ENCODE measurements at places on chromosomes 13 and 19.
A peak's percentile ranks its signal among the peaks of the same experiment; 100 is the strongest.

- DNase-seq: no peak
These were observed 21.7 kb downstream of the PAF1 start for GRCh38 chr19:39369200-39369599.

DNA sequence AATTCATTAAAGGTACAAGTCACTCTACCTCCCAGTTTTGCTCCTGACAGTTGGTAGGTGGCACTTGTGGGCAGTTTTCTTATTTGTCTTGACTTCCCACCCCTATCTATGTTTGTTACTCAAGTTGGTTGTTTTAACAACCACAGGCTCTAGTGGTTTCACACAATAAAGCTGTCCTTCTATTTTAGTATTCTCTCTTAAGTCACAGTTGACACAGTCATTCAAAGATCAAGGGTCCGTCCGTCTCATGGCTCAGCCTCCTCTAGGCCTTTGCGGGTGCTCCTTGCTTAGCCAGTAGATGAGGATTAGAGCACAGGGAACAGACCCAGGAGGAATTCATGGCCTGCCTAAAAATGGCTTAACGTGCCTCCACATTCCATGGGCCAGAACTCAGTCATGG is 573.7 kb downstream of the IRS2 start:
- DNase-seq: no peak

DNA sequence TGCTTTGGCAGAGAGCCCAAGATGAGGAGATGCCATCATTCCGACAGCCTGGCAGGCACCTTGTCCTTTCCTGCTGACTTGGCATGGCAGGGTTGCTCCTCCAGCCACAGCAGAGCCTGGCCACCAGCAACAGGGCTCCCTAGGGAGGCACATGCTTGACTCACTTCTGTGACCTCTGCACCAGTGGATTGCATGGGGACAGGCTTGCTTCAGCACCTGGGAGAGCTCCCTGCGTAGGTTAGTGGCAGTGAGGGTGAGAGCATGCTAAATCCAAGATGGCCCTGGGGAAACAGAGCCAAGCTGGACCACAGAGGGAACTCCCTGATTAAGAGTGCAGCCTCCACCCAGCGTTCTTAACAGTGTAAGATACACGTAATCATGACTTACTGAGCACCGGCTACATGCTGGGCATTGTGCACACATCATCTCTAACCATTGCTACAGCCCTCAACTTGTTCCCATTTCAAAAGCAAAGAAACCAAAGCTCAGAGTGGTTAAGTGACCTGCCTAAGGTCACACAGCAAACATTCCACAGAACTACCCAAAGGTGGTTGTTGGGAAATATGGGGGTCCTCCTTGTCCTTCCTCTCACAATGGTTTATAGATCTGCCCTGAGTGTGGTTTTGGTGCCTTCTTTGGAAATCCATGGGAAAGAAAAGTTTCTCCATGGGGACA is 116.6 kb upstream of the UQCRFS1 start:
- no peak for DNase-seq

GRCh38 chr13:51584731-51585672 is 740 bp downstream of the WDFY2 start:
- DNase-seq: peak; percentile 49

DNA sequence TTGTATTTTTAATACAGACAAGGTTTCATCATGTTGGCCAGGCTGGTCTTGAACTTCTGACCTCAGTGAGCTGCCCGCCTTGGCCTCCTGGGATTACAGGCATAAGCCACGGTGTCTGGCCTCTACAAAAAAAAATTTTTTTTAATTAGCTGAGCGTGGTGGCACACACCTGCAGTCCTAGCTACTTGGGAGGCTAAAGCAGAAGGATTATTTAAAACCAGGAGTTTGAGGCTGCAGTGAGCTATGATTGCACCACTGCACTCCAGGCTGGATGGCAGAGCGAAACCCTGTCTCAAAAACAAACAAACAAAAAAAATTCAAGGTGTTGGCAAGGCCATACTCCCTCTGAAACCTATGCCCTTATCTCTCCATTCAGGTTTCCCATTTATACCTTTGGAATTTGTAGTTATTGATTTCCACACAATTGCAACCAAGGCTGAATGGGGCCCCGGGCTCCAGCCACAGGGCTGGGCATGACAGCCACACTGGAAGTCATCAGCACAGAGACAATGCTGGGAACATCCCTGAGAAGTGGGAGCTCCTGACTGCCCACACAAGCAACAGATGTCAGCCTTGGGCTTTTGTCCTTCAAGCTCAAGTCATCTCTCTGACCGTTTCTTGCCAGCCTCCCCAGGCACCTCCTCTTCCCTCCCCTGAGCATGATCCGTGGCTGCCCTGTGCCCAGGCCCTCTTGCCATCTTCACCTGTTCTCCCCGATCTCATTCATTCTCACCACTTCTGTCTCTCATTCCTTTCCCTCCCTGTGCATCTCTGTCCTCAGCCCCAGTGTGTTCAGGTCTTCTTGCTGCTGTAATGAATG is 27.2 kb upstream of the CALM3 start:
- DNase-seq: no peak

DNA sequence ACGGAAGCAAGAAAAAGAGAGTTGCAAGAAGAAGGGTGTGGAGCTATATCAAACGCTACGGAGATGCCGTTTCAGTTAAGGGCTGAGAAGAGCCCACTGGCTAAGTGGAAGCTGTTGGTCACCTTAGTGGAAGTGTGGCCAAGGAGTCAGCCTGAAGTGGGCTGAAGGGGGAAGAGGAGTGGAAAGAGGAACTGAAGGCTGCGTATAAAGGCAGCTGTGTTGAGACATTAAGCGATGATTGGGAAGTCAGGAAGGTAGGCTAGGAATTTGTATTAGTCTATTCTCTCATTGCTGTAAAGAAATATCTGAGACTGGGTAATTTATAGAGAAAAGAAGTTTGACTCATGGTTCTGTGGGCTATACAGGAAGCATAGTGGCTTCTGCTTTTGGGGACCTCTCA is 14.1 kb upstream of the FRY start:
- no peak for DNase-seq

- no peak for DNase-seq
These were observed 27.6 kb downstream of the SKA3 start for GRCh38 chr13:21148557-21149258.

GRCh38 chr13:37766502-37766901 is 103.1 kb downstream of the TRPC4 start:
- DNase-seq: no peak

DNA sequence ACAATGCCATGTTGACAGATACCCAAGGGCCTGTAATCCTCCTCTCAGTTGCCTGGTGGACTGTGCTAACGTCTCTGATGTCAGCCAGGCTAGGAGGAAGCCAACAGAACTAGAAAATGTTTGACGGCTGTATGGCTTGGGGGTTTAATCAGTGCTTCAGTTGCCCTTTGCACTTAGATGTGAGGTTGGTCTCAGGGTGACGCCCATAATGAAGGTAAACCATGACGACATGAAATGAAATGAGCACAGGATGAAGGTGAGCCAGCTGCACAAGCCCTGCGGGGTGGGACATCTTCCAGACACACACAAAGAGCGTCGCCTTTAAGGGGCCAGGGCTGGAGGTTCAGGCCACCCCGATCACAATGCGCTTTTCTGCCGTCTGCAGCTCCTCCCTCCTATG is 127.2 kb downstream of the CRYL1 start:
- no peak for DNase-seq

GRCh38 chr19:32651729-32652140 is 23.2 kb downstream of the ANKRD27 start:
- DNase-seq: peak; percentile 55

- no peak for DNase-seq
These were observed 145.5 kb upstream of the MAB21L1 start for GRCh38 chr13:35621989-35622388.

All from left ventricle myocardium inferior (tissue), 1 donor.